ENCODE measurements at places on chromosomes 11 and 22.

DNA sequence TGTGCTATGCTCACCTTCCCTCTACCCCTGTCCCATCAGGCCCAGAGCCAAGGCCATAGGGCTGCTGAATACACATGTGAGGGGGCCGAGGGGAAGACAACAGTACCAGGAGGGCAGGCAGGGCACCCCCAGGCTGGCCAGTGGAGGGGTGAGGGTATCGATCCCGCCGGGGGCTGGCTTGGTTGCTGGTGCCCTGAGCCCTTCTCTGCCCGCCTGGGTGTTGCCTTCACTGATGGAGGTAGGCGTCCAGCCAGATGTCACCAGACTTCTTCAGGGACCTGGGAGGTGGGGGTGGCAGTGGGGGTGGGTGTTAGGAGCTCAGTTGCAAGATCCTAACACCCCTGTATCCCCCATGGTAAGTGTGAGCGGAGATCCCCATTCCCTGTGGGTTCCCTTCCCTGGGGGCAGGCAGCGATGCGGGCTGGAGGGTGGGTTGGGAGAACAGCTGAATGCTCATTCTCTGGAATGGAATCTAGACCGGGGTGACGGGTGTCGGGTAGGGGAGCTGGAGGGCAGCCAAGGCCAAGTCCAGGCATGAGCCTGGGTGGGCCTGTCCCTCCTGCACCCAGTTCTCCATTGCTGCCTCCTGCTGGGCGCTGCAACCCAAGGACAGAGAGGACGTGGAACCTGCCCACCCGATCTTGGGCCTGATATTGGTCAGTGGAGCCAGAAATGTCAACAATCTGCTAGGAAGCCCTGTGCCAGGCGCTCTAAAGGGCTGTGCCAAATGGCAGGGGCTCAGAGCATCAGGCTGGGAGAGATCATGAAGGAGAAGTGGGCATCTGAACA, 17.6 kb downstream of the FADS3 start:
- no peak for DNase-seq

- no peak for DNase-seq
Measured at GRCh38 chr22:37636949-37637273, 2.6 kb upstream of the SH3BP1 start.

GRCh38 chr11:128766591-128767081, 72.8 kb downstream of the FLI1 start:
- DNase-seq = no peak

- no peak for DNase-seq
Measured at GRCh38 chr22:45210577-45210976, 30.1 kb downstream of the KIAA0930 start.

GRCh38 chr11:68455485-68455884, 5.1 kb upstream of the PPP6R3 start:
- no peak for DNase-seq

GRCh38 chr22:41286639-41287091, 678 bp upstream of the RANGAP1 start:
- DNase-seq = no peak

DNA sequence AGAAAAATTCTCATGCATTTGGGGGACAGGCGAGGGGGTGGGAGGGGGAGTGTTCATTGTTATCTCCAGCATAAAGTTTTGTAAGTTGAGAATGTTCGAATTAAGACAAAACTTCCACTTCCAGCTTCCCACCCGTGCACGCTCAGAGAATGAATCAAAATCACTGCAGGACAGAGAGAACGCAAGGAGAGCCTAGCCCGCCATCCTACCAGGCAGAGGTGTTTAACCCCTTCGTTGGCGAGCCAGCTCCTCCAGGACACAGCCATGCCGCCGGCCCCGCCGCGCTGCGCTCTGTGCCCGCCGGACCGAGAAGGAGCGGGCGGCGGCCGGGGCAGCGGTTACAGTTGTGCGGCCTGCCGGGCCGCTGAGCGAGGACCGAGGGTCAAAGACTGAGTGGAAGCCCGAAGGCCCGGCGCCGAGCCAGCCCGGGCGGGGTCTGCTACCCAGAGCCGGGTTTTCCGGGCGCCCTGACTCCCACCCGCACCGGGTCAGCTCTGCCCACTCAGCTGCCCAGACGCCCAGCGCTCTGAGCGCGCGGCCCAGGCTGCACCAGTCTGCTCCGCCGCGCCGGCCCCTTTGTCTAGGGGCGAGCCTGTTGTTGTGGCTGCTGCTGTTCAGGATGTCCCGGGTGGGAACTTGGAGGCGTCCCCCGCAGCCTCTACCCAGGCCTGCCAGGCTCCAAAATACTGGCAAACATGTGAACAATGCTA, at the start of gene NOX4:
Gene NOX4, minus strand, starts transcription at position 395 of the 710 bp plus-strand sequence. Its CDS starts 129 bp downstream, at position 266.
- peak; percentile 85 for DNase-seq

- DNase-seq = no peak
Measured at GRCh38 chr11:40816976-40817375, 642.5 kb downstream of the LRRC4C start.

- DNase-seq = no peak
Measured at GRCh38 chr11:33989461-33989860, 62.1 kb upstream of the CAPRIN1 start.

GRCh38 chr11:103601225-103601846, 435.1 kb upstream of the DDI1 start:
- peak; percentile 70 for DNase-seq

- DNase-seq = peak; percentile 98
Measured at GRCh38 chr22:35629406-35630216, 12.5 kb upstream of the MB start.

GRCh38 chr22:36335621-36336020, 52.1 kb downstream of the MYH9 start:
- DNase-seq = no peak

DNA sequence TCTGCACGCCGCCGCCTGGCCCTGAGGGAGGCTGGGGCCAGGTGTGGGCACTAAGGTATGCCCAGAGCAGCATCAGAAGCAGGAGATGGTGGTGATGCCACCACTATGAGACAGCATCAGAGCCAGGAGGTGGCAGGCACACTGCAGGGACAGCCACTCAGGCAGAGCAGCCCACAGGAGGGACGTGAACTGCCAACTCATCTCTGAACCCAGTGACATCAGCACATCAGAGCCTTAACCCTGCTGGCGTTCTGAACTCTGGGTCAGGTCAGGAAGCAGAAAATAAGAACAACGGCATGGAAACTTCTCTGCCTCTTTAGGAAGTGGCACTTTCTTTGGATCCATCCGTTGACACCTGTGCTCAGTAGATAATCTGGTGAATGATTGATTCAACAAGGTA, 14.7 kb upstream of the IFT27 start:
- no peak for DNase-seq

DNA sequence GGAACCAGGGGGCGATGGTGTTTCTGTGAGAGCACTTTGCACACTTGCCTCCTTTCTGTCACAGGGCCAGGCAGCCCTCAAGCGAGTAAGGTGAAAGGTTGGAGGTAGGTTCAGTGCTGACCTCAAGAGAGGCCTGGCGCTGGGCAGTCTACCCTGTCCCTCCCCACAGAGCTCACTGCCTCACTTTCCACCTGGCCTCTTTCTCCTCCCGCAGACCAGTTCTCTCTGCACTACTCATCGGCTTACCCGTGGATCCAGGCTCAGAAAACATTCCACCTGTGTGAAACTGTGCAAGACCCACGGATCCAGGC, 16.8 kb downstream of the APOL5 start:
- no peak for DNase-seq

GRCh38 chr22:25045159-25045558, 92.6 kb downstream of the KIAA1671 start:
- no peak for DNase-seq

DNA sequence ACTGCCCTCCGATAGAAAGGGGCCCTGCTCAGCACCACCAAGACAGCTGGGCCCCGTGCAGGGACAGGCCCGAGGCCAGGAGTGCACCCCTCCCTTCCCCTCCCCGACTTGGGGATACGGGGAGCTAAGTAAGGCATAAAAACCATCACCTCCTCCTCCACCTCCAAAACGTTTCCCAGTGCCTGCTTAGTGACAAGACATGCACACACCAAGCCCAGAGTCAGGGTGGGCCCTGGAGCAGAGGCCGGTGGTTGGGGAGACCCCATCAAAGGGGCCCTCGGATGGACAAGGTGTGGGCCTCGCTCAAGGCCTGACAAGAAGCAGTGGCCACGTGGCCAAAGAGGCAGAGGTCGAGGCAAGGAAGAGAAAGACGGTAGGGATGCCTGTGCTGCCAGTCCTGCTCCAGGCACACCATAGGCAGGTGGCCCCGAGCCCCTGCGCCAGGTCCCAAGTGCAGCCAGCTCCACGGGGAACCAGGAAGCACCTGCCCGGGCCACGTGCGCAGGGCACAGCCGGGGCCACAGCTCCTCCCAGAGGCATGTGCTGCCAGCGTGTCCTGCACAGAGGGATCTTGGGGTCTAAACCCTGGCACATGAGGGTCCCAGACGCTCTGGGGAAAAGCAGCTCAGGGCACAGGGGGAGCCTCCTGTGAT, 53.0 kb downstream of the BRD1 start:
- no peak for DNase-seq

- peak; percentile 61 for DNase-seq
Measured at GRCh38 chr11:94171693-94172440, 43.2 kb downstream of the PANX1 start.

GRCh38 chr11:30852645-30853044, 266.5 kb upstream of the MPPED2 start:
- DNase-seq = no peak

- DNase-seq = peak; percentile 85
Measured at GRCh38 chr22:48574776-48575617, 1252.7 kb downstream of the BRD1 start.

- DNase-seq = no peak
Measured at GRCh38 chr11:10645212-10645795, 48.3 kb downstream of the IRAG1 start.

GRCh38 chr11:79845002-79845709, 404.3 kb upstream of the TENM4 start:
- no peak for DNase-seq

GRCh38 chr11:128503245-128503991, 83.9 kb downstream of the ETS1 start:
- DNase-seq = peak; percentile 82

DNA sequence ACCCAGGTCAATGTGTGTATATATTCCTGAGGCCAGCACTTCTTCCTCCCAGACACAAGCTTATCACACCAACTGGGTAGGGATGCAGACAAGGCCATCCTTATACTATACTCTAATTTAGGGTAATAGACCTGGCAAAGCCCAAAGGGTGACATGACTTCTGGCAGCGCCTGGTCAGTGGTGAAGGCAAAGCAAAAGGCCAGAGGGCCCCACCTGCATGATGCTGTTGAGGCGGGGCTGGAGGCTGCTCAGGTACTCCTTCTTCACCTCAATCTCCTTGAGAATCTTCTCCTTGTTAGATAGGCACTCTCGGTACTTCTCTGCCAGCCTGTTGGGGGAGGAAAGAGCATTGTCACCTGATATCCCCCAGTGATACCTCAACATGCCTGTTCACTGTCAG, 17.1 kb downstream of the THOC5 start:
- DNase-seq = no peak

DNA sequence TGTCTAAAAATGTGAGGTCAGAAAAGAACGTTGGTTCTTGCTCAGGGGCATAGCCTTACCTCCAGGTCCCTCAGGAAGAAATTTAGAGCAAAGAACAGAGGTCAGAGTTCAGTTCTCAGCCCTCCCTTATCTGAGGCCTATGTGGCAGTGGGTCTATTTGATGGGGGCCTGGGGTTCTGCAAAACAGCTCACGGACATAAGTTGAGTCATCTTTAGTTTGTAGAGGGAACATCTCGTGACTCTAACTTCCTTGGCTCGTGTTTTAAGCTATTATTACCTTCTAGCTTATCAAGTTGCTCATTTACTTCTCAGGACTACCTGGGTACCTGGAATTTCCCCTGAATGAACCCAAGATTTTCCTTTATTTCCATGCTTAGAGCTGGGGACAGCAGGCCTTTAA, 91.3 kb upstream of the AMOTL1 start:
- DNase-seq = no peak

DNA sequence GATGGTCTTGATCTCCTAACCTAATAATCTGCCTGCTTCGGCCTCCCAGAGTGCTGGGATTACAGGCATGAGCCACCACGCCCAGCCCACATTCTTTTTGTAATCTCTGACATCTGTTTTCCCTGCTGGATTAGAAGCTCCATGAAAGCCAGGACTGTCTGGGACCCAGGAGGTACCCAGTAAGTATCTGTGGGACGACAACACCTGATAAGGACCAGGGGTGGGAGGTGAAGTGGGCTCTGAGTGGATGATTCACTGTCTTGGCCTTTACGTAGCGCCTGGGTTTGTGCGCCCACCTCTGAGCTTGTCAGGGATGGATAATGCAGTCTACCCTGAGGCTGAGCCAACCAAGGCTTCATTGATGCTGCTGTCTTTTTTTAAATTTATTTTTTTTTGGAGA, 118.8 kb downstream of the ABTB2 start:
- peak; percentile 98 for DNase-seq

DNA sequence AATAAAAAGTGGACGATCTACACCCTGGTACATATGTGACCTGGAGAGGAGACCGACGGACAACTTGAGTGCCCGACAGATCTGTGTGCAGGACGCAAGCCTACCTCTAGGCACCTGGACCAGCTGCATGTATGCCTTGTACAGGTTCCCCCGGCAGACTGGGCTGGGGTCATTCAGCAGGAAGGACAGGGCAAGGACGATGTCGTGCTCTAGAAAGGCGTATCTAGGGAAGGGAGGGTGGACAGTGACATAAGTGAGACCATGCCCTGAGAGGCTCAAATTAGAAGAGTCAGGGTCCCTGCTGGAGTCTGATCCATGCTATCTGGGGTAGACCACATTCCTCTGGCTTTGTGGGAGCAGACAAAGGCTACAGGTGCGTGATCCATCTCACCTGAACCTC, 7.9 kb downstream of the RSPH14 start:
- no peak for DNase-seq

- no peak for DNase-seq
Measured at GRCh38 chr11:85137597-85137996, 489.5 kb downstream of the DLG2 start.

GRCh38 chr22:41779929-41780505, 20.5 kb upstream of the CCDC134 start:
- DNase-seq = no peak

- no peak for DNase-seq
Measured at GRCh38 chr11:70828593-70829082, 423.7 kb downstream of the SHANK2 start.

DNA sequence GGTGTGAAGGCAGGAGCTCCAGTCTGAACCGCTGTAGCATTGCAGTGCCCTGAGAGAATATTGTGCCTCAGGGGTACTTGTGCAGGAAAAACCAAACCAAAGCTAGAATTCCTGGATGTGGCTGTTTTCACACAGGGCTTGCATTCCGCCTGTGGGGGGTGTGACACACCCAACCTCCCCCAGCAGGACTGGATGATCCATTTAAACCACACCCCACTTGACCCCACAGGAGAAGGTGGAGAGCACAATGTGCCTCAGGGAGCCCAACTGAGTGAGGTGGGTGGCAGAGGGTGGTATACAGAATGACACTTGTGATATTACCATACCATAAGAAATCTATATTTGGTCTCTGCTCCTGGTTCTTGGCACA, 66.9 kb upstream of the SLC22A12 start:
- DNase-seq = no peak

DNA sequence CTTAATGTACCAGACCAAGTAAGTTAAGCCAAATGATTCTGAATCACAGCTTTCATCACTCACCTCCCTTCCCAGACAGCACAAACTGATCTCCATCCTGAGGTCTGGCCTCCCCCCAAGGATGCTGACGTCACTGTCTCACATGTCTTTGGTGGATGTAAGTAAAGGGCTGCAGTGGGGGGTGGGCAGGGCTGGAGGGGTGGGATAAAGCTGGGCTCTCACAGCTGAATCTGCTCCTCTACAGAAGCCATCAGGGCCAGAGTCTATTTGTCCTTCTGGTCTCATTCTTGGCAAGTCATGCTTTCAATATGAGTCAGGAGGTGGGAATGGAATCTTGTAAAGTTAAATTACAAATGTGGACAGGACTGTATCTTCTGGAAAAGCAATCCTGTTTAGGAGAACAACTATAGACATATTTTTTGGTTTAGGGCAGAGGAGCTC, 32.7 kb downstream of the P4HA3 start:
- DNase-seq = peak; percentile 82

All from islet precursor cell (in vitro differentiated cells).